Caki2 (cell line): ENCODE measurements at places on chromosomes 3 and 15.

DNA sequence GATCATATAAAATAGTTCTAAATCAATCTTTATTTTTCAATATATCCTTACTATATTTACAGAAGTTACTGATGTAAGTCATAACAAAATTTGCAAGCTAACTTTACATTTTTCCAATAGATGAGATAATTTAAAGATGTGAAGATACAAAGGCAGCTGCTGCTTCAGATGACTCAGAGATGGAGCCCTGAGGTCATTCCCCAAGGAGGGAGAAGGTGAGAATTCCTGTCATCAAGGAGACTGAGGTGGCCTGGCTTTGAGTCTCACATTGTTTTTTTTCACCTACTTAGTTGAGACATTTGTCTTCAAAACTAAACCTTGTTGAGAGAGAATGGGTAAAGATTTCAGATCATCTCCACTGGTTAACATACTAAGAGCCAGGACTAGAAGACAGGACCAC lies 3.9 kb upstream of the SAMD7 start:
- no peak for DNase-seq

- DNase-seq: no peak
These were observed 17.0 kb downstream of the SLC35G2 start for GRCh38 chr3:136835813-136836510.

DNA sequence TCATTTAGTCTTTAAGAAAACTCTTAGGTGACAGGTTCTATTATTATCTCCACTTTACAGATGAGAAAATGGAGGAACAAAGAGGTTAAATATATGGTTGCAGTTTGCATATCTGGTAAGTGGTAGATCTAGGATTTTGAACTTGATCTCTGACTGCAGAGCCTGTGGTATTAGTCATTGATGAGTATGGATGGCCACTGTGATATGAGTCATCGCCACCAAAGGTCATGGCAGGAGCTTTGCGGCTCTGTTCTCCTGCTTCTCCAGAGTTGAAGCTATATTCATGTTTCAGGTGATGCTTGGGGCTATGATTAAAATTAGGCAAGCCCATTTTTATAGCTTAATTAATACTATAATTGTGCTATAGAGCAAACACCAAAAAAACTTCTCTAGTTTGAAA lies 306.2 kb upstream of the DPPA4 start:
- DNase-seq: peak; percentile 30

- DNase-seq: no peak
These were observed 36.4 kb upstream of the ABHD2 start for GRCh38 chr15:89051875-89052274.

- DNase-seq: no peak
These were observed 85.3 kb upstream of the MYZAP start for GRCh38 chr15:57506422-57506821.

DNA sequence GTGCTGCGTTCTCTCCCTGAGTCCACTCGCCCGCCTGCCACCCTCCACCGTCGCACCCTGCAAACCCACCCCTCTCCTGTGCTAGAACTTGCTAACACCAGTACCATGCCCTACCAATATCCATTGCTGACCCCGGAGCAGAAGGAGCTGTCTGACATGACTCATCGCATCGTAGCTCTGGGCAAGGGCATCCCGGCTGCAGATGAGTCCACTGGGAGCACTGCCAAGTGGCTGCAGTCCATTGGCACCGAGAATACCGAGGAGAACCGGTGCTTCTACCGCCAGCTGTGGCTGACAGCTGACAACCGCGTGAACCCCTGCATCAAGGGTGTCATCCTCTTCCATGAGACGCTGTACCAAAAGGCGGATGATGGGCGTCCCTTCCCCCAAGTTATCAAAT lies 4.9 kb upstream of the ALAS1 start:
- no peak for DNase-seq

- no peak for DNase-seq
These were observed 127.5 kb upstream of the TOPAZ1 start for GRCh38 chr3:44114142-44114541.

DNA sequence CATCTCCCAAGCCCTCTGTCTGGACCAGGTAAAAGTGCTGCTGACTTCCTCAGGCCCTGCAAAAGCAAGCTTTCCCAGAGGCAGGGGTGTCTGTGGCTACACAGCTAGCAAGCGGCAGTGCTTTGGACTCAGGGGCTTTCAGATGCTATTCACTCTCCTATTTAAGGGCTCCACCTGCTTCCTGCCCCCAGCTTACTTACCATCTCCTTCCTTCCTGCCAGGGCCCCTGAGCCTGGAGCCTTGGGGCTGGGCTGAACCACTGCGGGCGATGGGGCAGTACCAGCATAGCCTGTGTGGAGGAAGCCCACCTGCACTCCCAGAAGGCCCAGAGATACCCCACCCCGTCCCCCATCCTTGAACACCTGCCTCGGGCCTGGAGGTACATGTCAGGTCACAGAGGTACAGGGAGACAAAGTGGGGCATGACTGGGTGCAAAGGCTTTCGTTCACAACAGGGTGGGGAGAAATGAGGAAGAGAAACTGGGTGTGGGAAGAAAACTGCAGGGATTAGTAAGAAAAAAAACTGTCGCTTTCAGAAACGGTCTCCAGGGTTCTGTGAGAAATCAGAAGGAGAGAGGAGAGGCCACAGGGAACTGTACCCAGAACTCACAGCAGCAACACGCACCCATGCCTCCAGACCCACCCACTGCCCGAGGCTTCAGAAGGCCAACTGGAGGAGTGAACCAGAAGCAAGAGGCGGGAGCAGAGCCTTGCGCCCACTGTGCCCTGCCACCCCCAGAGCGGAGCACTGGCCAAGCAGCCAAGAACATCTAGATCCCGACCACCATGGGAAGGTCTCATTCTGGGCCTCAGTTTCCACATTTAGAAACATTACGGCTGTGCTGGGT lies 49.5 kb downstream of the CCDC12 start:
- no peak for DNase-seq

DNA sequence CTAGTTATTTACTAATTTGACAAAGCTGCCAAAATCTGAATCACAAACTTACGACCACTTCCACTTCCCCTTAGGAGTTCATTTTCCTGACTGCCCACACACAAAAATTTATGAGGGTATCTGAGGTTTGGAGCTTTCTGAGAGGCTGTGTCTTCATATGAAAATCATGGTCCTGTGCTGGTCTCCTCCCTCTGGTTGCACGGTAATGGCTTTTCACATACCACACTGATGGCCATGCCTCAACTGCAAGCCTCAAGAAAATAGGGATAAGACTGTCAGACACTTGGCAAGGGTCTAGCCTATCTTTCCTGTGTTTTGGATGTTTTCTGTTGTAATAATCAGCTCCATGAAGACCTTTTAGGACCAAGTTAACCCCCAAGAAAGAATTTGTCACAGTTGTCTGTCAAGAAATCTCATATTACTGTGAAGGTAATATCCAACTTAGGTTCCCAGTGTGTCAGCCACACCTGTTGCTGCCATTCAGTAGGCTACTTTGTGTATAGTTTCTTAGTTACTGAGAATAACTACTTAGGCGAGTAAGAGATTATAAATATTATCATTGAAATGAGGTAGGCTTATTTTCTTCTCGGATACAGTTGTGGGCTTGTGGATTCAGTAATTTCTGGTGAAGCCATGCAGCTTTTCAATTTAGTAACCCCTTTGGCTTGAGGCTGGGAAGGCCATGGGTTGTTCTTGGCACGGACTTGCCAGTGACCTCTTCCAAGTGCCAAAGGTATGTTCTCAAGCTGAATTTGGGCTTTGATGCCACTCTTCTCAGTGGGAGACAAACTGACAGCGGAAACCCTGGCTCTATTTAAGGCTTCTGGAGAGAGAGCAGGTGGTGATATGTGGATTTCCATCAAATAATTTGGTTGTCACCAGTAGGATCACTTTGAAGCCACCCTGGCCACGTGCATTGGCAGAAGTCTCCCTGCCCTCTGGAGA lies 101.1 kb downstream of the RYR3 start:
- no peak for DNase-seq

- no peak for DNase-seq
These were observed 193.1 kb downstream of the OTOL1 start for GRCh38 chr3:161689584-161690298.
